ENCODE measurements at places on chromosomes 7 and 10. TPM values are rescaled to one million over a fixed set of nuclear protein-coding genes. Genes with fewer than 3 reads are reported as not detected.

- no peak for DNase-seq
These were observed 74.2 kb downstream of the NOC3L start for GRCh38 chr10:94288361-94289101.

Gene DNAJB6
- 115 TPM for total RNA-seq

DNA sequence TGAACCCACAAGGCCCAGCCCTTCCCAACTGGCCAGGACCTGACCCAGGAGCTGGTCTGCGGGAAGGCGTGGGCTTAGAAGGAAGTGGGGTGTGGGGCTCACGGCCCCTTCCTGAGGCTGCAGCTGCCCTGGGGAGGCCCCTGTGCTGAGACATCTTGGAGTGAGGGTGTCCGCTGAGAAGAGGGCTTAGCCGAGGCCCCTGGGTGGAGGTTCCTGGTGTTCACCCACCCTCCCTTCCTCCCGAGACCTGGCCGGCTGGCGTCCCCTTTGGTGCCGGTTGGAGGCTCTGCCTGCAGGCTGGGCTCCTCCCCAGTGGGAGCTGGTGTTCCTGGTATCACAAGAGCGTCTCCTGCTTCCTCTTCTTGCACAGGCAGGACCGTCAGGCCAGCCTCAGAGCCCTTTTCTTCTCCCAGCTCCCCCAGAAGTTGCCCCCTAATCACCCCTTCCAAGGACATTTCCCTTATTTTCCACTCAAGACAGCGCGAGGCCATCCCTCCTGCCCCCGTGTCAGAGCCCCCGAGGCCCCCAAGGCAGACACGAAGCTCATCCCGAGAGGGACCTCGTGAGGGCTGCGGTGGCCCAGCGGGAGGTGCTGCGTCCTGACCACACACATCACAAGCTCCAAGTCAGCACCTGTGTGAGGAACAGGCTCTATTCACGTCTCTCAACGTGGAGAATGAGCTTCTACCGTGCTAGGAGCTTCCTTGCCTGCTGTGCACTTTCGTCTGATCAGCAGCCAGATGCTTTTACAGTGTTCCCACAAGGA lies 25.1 kb upstream of the FAM20C start:
- DNase-seq: no peak

DNA sequence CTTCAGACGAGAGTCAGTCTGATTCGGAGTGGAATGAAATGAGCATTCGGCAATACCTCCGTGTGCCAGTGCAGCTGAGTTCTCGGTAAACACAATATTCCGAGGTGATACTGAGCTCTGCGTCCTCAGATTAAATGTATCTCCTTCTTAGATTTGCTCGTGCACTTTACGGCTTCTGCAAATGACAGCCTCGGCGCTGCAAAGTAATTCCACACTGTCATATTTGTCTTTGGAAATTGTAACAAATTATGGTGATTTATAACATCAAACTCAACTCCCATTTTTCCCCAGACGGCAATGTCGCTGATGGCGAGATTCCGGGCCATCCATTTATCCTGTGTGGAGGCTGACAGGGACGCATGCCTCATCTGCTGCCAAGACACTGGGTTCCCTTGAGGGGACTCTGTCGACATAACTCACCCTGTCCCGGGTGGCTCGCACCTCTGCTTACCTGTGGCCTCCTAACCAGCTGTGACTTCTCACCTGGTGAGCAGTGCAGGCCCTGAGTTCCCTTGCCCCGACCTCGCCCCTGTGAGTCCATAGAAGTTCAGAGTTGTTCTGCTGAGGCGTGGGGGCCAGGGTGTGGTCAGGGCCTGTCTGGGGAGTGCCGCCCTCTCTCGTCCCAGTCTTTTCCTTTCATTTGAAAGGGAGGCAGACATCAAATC lies 201.9 kb downstream of the ADARB2 start:
- no peak for DNase-seq

GRCh38 chr7:140196361-140197217 lies 19.8 kb upstream of the KDM7A start:
- DNase-seq: no peak

DNA sequence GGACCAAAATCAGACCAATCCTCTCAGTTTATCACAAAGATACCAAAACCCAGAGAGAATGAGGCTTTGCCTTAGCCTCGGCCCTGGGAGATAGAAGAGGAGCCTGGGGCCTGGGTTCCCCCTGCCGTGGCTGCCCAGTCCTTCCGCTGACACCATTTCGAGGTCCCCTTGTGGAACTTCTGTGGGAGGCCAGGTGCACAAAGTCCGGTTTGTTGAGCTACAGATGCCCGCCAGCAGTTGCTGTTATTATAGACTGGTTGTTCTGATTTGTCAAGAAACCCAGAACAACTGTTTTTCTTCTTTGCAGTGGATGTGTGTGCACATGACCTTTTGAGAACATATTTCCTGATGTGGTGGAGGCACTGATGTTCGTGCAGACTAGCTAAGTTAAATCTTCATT lies 47.6 kb downstream of the CUX1 start:
- no peak for DNase-seq

Gene CYP3A7
- total RNA-seq: not detected

DNA sequence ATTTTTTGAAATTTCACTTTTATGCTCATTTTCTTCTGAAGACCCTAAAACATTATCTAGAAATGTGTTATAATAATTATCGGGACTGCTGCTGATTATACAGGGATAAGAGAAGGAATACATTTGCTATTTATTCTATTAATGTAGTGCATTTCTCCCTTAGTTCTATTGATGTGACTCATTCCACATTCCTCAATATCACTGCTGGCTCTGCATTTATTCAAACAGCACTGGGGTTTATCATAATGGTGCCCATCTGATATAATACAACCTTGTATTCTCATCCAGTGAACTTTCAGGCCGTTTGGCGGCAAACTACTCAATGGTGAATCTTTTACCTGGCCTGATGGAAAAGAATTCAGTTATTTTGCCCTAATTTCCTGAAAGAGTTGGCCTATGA lies 7.8 kb downstream of the KCND2 start:
- no peak for DNase-seq

GRCh38 chr7:158251061-158251965 lies 336.3 kb downstream of the PTPRN2 start:
- no peak for DNase-seq

DNA sequence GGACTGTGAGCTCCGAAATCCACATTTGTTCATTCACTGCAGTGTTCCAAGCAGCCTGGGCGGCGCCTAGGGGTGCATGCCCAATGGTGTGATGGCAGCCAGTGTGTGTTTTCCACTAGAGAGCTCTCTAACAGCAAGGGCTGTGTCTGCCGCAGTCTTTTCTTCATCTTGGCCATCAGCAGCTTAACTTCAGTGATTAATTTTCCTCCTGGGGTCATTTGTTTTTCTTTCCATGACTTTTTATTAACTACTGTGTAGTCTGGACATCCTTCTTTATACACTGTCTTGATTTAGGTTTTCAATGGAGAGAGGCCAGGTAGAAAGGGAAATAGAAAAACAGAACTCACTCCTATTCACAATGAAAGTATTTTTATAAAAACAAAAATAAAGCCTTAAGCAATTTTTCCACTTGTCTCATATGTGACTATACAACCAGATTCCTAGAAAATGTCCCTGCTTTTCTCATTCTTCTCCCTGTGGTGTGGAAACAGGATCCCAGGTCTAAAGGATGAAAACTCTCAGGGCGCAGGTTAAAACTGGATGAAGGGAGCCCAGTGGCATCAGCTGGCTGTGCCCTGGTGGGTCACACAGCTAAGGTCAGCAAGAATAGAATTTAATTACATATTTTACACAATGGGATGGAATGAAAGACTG lies 176.8 kb downstream of the PKD1L1 start:
- DNase-seq: no peak

DNA sequence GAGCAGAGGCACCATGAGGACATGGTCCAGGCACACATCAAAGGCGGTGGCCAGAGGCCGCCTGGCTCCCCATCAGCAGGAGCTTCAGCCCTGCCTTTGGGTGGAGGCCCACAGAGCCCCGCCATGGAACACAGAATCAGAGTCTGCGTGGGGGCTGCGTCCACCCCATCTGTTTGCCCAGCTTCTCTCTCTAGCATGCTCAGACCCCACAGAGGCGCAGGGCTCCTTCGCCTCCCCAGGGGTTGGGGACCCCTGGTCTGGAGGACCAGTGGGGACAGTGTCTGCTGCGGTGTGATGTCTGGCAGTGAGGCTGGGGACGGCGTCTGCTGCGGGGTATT lies 321.9 kb downstream of the PTPRN2 start:
- no peak for DNase-seq

DNA sequence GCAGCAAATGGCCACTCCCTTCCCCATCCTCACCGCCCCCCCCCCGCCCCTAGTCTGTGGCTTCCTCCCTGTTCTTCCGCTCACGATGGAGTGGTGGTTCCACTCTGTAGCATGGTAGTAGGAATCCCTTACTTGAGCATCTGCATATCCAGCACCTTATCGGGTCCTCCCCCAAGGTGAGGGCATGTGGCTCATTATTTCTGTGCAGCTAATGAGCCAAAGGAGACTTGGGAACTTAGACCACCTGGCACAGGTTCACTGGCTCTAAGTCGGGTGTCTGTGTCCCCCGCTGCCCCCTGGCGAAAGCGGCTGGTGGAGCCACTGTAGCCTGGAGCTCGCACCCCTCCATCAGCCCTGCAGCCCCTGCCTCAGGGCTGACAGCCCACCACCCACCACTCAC lies 22.8 kb upstream of the GPR26 start:
- peak; percentile 29 for DNase-seq

- DNase-seq: no peak
These were observed 63.7 kb upstream of the IL6 start for GRCh38 chr7:22663357-22663718.

Gene SEMA4G
- total RNA-seq: 22.2 TPM

DNA sequence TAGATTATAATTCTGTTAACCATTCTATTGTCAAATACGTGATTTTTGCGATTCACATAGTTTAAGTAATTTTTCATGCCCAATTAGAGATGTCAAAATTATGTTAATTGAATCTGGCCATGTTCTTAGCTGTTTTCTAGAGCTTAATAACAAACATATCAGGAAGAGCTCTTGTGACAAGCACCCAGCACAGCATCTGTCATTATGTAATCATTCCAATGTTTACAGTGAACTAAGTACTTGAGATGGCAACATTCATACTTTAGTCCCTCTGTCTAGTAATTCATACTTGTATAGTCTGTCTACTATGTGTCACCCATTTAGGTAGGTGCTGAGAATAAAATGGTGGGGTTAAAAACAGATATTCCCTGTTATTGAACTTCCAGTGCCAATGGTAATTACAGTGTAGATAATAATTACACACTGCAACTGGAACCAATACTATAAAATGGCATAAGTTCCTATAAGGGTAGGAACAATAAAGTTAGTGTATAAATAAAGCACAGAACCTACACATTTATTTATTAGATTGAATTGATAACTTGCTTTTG lies 55.2 kb downstream of the ZEB1 start:
- DNase-seq: no peak

Measured in mesothelial cell of epicardium (in vitro differentiated cells).